ENCODE measurements at places on chromosomes 16 and 17.

DNA sequence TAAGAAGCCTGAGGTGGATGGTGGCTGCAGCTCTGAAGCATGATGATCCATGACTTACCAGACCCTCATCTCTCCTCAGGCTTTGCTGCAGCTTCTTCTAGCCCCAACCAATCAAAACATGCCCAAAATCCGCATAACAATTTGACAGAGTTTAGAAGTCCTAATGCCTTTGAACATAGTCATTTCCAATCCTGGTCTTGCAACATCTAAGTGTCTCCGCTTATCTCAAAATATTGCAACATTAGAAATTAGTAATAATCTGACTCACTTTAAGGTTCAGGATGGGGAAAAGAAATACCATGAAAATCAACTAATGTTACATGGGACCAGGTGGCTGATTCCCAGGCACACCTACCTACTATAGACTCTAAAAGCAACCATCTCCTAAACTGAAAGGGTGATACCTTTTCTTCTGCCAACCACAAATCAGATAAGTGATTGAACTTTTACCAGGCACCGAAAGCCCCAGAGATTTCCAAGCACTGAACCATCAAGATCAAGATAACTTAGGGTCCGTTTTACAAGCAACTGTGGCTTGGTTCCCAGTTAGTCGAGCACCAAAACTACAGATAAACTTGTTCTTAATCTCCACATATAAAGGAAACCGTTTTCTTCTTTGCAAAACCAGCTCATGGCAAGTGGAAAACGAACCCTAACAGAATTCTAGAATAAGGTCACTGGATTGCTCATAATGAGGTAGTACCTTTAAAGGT is 14.0 kb downstream of the ERN1 start:
- no peak for DNase-seq

- DNase-seq: no peak
Measured at GRCh38 chr17:50257676-50258224, 16.5 kb upstream of the TMEM92 start.

DNA sequence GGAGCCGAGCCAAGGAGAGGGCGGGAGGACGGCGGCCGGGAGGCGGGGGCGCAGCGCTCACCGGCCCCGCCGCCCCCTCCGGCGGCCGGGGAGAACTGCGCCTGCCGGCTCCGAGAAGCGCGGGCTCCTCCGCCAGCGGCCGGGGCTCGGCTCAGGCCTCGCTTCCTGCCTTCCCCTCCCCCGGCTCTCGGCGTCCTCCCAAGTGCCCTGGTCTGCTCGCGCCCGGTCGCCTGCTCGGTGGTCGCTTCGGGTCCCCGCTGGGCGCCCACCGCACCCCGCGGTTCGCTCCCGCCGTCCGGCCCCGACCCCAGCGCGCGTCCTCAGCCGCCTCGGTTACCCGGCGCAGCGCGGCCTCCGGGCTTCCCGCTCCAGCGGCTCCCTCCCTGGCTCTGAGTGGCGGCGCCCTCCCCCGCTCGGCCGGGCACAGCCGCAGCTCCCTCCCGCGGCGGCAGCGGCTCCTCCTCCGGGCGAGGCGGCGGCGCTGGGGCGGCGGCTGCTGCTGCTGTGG is 313 bp downstream of the UBTF start:
- peak; percentile 93 for DNase-seq

DNA sequence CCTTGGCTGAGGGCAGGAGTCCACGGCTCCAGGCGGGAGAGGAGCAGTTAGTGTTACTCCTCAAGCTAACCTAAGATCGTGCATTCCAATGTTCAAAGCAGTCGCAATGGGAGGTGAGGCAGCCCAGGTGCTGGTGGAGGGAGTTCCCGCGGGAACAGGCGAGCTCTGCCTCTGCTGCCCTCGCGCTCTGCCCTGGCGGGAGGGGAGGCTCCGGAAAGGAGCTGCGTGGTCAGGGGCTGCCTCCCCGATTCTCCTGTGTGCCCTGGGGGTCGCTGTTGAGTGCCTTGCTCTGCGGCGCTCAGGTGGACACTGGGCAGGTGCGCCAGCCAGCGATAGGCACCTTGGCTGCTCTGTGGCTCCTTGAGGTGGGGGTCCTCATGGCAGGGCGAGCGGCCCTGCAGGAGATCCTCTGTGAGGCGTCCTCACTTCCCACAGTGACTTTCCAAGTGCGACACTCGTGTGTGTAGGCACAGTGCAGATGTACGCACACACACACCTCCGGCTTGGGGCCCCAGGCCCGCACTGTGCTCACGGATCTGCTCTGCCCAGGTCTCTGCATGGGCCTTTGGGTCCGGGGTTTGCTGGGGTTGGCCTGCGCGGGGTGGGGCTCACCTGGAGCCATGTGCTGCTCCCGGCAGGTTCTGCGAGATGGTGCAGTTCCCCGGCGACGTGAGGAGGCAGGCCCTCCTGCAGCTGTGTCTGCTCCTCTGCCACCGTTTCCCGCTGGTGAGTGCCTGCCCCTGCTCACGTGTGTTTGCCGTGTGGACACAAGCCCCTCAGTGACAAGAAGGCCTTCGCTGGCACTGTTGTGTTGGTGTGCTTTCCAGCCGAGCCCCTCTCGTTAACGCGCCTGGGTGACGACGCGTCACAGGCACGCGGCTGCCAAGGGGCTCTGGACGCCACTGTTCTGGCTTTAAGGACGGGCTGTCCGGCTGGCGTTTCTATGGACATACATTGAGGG is 97.9 kb upstream of the ZNF750 start:
- DNase-seq: no peak

- DNase-seq: no peak
Measured at GRCh38 chr17:40019140-40019991, 4.1 kb downstream of the CSF3 start.
